ENCODE measurements at places on chromosomes 2 and 18.

DNA sequence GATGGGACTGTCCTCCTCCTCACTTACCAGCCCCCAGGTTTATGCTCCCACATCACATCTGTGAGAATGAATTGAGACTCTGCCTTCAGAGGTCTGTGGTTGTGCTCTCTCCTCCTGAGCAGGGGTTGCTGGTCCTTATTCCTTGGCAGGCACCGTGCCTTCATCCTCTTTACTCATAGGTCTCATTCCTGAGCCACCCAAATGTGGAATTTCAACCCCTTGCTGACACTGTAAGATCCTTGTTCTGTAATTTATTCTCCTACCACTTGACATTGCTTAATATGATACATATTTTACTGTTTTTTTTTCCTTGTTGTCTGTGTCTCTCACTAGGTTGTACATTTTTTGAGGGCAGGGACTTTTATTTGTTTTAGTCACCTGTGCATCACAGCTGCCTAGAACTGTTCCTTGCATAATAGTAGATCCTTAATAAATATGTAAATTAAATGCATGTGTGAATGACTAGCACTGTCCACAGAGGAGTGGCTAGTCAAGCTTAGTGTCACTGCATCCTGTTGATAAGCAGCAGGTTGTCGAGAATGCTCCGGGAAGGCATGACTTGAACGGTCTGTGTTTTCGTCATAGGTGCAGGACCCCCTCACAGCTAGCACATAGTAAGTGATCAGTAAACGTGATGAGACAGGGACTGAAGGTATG is 180.6 kb downstream of the ZNF407 start:
- no peak overlapping the region for H3K27ac ChIP-seq
- no peak for DNase-seq
- no peaks in the 10 kb centered on the region for H3K4me1 ChIP-seq
- H3K36me3 ChIP-seq = no peaks in the 10 kb centered on the region
- H3K27me3 ChIP-seq = no peaks in the 10 kb centered on the region

DNA sequence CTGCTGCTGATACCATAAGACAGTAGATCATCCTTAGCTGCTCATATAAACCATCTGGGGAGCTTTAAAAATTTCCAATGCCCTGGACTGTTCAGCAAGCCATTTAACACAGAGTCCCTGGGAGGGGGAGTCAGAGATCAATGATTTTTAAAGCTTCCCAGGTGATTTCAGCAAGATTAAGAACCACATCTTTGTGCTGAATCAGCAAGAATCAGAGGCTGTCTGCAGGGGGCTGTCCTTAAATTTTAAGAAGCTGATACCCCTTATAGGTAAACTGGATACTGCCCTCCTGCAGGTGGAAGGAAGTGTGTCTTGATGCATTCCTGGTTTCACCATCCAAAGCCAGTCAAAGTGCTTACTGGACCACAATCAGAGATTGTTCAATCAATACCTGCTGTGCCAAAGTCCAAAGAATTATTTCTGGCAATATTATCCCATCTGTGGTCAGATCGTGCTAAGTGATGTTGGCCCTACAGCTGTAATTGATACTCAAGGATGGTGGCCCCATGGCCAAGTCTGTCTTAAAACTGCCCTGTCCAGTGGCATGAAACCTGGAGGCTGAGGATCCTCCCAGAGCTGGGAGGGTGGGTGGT is 72.2 kb downstream of the BCL2L11 start:
- no peaks in the 10 kb centered on the region for H3K27me3 ChIP-seq
- DNase-seq = no peak
- H3K36me3 ChIP-seq = no peaks in the 10 kb centered on the region
- no peaks in the 10 kb centered on the region for H3K4me1 ChIP-seq
- H3K4me3 ChIP-seq = no peak overlapping the region

GRCh38 chr2:232369126-232369951 is 9.2 kb upstream of the ALPP start:
- no peak overlapping the region for H3K4me3 ChIP-seq
- no peaks in the 10 kb centered on the region for H3K4me1 ChIP-seq
- H3K27ac ChIP-seq = no peak overlapping the region
- H3K36me3 ChIP-seq = no peaks in the 10 kb centered on the region

DNA sequence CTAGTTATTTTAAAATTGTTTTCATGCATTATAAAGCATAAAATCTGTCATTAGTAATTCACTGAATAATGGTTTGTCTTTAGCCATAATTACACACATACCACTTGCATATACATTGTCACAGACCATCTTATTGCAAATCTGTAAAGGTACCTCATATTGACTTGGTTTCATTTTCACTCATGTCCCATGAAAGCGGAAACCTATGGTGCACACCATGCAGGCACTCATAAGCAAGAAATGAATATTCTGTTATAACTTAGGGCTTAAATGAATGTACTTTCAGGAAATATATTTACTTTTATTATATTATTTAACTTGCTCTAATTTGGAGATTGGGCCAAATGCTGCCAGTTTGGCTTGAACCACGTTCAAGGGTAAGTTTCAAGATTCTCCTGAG is 29.2 kb upstream of the STK17B start:
- no peaks in the 10 kb centered on the region for H3K4me1 ChIP-seq
- DNase-seq = no peak
- H3K27ac ChIP-seq = no peak overlapping the region
- H3K27me3 ChIP-seq = no peaks in the 10 kb centered on the region
- no peak overlapping the region for H3K4me3 ChIP-seq

GRCh38 chr2:53150146-53150545 is 617.5 kb upstream of the CHAC2 start:
- H3K27ac ChIP-seq = no peak overlapping the region
- no peaks in the 10 kb centered on the region for H3K27me3 ChIP-seq
- H3K4me3 ChIP-seq = no peak overlapping the region

GRCh38 chr18:32339045-32339444 is 131.6 kb downstream of the GAREM1 start:
- H3K4me3 ChIP-seq = no peak overlapping the region
- DNase-seq = no peak
- no peak overlapping the region for H3K27ac ChIP-seq
- no peaks in the 10 kb centered on the region for H3K36me3 ChIP-seq
- H3K4me1 ChIP-seq = no peaks in the 10 kb centered on the region

- H3K27ac ChIP-seq = no peak overlapping the region
- DNase-seq = no peak
- no peaks in the 10 kb centered on the region for H3K4me1 ChIP-seq
- H3K27me3 ChIP-seq = no peaks in the 10 kb centered on the region
- H3K4me3 ChIP-seq = no peak overlapping the region
These were observed 67.4 kb downstream of the TXNL1 start for GRCh38 chr18:56570978-56571377.

DNA sequence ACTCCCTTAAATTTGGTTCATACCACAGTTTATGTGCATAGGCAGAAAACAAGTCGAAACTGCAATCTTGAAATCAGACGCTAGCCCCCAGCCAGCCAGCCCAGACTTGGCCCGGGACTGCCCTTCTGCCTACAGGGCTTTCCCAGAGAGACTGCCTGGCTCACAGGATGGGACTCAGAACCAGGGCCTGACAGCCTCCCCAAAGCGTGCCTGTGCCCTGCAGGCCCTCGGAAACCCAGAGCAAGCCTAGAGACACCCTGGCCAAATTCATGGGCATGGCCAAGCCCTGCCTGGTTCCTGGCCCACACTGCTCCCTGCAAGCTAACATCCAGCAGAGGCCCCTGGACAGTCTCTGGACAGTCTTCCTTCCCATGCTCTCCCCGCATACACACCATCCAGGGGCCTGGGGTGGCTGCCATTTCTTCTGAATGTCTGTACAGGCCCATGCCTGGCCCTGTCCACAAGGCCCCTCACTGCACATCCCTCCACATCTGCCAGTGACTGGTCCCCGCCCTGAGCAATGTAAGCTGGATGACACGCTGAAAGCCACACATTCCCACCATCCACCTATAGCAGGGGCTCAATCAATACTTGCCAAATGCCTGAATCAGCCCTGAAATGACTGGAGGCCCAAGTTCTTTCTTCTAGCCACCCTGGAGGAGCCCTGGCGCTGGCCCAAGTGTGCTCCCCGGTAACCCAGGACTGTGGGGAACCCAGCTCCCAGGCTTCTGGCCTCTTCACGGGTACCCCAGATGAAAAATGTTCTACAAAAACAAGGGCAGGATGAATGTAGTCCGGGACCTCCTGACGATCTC is 73.1 kb downstream of the HDAC4 start:
- H3K27me3 ChIP-seq = no peaks in the 10 kb centered on the region
- no peaks in the 10 kb centered on the region for H3K36me3 ChIP-seq
- H3K27ac ChIP-seq = no peak overlapping the region
- H3K4me1 ChIP-seq = no peaks in the 10 kb centered on the region
- H3K4me3 ChIP-seq = no peak overlapping the region

GRCh38 chr2:237919593-237919992 is 47.2 kb upstream of the UBE2F start:
- no peak overlapping the region for H3K27ac ChIP-seq
- no peak overlapping the region for H3K4me3 ChIP-seq
- no peaks in the 10 kb centered on the region for H3K36me3 ChIP-seq
- no peaks in the 10 kb centered on the region for H3K4me1 ChIP-seq
- H3K27me3 ChIP-seq = no peaks in the 10 kb centered on the region
- no peak for DNase-seq

Measured in mesendoderm (in vitro differentiated cells).